T-cell (primary cell): ENCODE measurements at places on chromosomes 13 and 19. TPM values are rescaled to one million over a fixed set of nuclear protein-coding genes. Genes with fewer than 3 reads are reported as not detected.

SCAMP4 gene
- 27.2 TPM for total RNA-seq

RASIP1 gene
- total RNA-seq = not detected

CLEC17A gene
- 1.8 TPM for total RNA-seq

PIAS4 gene
- total RNA-seq = 31.4 TPM

S1PR4 gene
- 345 TPM for total RNA-seq

CDC42EP5 gene
- total RNA-seq = 0.43 TPM

ZNF497 gene
- 2.0 TPM for total RNA-seq

RGL3 gene
- 0.50 TPM for total RNA-seq

TGFB1 gene
- total RNA-seq = 200 TPM
